ENCODE measurements at places on chromosomes 3 and 15. TPM values are rescaled to one million over a fixed set of nuclear protein-coding genes. Genes with fewer than 3 reads are reported as not detected.

GRCh38 chr15:40680151-40680550, 14.8 kb upstream of the RAD51 start:
- H3K27ac ChIP-seq = no peak overlapping the region
- H3K36me3 ChIP-seq = peaks cover 5% of the 10 kb centered on the region
- H3K4me1 ChIP-seq = no peaks in the 10 kb centered on the region
- H3K4me3 ChIP-seq = no peak overlapping the region
- H3K27me3 ChIP-seq = peaks cover 1% of the 10 kb centered on the region

- peaks cover 12% of the 10 kb centered on the region for H3K4me1 ChIP-seq
- H3K4me3 ChIP-seq = no peak overlapping the region
- DNase-seq = no peak
- no peaks in the 10 kb centered on the region for H3K36me3 ChIP-seq
Observed at GRCh38 chr3:195110647-195111318, 160.2 kb downstream of the XXYLT1 start.

Gene SCN5A
- total RNA-seq = 4.8 TPM

DNA sequence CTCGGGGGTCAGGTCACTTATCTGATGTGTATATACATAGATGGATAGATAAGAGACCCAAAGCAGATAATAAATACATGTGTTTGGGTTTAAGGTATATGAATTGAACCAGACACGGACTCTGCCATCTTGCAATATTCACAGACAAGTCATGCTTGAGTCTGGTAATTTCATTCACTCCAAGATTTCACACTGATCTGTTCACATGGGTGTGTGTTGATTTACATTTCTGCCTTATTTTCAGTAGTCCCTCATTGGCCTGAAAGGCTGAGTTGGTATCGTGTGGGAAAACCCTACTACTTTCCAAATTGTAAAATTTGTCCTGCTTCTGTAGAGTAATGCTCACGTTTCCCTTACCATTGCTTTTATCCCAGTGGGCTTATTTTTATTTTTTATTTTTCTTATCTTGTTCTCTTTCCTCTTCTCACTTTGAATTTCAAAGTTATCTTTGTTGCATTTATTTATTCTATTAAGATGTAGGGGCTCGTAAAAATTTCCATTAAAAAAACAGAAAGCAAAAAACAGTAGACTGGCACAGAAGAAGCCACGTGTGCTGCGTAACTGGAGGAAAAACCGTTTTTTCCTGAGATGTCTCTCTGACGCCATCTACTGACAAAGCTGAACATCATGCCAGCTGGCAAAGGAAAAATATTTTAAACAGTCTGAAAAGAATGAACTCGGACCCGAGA, 10.8 kb upstream of the MFSD1 start:
- H3K27me3 ChIP-seq = peaks cover 2% of the 10 kb centered on the region
- H3K4me3 ChIP-seq = no peak overlapping the region
- no peak overlapping the region for H3K27ac ChIP-seq
- H3K36me3 ChIP-seq = no peaks in the 10 kb centered on the region

DNA sequence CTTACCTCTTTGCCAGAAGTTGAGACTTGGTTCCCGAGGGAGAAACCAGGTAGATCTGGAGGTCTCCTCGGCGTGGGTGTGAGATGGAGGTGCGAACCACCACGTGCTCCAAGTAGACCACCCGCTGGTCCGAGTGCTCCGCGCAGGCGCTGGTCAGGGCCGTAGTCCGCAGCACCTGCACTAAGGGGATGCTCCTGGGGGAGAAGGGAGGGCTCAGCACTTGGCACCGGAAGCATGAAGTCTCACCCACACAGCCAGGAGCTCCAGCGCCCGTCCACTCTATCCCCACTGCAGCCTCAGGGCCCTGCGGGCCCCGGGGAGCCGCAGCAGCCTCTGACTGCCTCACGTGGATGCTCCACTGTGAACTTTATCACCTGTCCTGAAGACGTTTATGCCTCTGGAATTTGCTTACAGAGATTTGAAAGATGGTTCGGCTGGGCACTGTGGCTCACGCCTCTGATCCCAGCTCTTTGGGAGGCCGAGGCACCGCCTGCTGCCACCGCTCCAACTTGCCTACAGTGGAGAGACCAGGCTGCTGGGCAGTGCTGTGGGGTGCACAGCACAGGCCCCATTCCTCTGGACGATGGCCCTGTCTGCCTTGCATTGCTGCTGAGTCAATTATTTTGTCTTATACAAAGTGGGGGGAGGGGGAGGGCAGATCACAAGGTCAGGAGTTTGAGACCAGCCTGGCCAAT, 75.4 kb upstream of the SNRPA1 start:
- no peaks in the 10 kb centered on the region for H3K27me3 ChIP-seq
- DNase-seq = no peak
- H3K4me1 ChIP-seq = peaks cover 9% of the 10 kb centered on the region
- H3K27ac ChIP-seq = no peak overlapping the region
- no peak overlapping the region for H3K4me3 ChIP-seq

Gene PODXL2
- 139 TPM for total RNA-seq

DNA sequence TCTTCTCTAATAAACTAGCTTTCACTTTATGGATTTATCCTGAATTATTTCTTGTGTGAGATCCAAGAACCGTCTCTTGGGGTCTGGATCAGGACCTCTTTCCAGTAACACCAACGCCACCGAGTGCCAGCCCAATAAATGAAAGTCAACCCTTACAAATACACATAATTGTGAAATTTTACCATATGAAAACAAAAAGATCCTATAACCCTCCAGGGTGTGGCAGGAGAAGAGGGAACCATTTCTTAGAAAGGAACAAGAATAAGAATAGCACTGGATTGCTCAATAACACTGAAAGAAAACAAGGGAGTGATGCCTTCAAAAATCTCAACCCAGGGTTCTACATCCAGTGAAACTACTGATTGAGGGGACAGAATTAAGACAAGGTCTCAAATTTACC, 51.6 kb upstream of the ACKR4 start:
- no peaks in the 10 kb centered on the region for H3K36me3 ChIP-seq
- H3K27ac ChIP-seq = no peak overlapping the region
- no peaks in the 10 kb centered on the region for H3K27me3 ChIP-seq
- DNase-seq = no peak

Gene CCRL2
- total RNA-seq = not detected

Gene RETNLB
- not detected for total RNA-seq

Gene SLC22A14
- total RNA-seq = 0.93 TPM

GRCh38 chr15:67826717-67827561, 1.6 kb downstream of the SKOR1 start:
- H3K4me3 ChIP-seq = no peak overlapping the region
- peak; percentile 46 for DNase-seq

- no peak overlapping the region for H3K27ac ChIP-seq
- no peak overlapping the region for H3K4me3 ChIP-seq
- H3K4me1 ChIP-seq = peaks cover 53% of the 10 kb centered on the region
- DNase-seq = no peak
- no peaks in the 10 kb centered on the region for H3K36me3 ChIP-seq
Observed at GRCh38 chr3:108097322-108098002, 6.6 kb upstream of the CD47 start.

Gene MAP3K13
- total RNA-seq = 110 TPM

GRCh38 chr3:16917256-16917935, 32.6 kb downstream of the PLCL2 start:
- H3K36me3 ChIP-seq = no peaks in the 10 kb centered on the region
- DNase-seq = no peak
- no peaks in the 10 kb centered on the region for H3K27me3 ChIP-seq

- no peaks in the 10 kb centered on the region for H3K36me3 ChIP-seq
- H3K4me1 ChIP-seq = no peaks in the 10 kb centered on the region
- H3K27me3 ChIP-seq = peaks cover 2% of the 10 kb centered on the region
- no peak overlapping the region for H3K27ac ChIP-seq
- DNase-seq = no peak
Observed at GRCh38 chr3:147572970-147573340, 163.8 kb downstream of the ZIC1 start.

DNA sequence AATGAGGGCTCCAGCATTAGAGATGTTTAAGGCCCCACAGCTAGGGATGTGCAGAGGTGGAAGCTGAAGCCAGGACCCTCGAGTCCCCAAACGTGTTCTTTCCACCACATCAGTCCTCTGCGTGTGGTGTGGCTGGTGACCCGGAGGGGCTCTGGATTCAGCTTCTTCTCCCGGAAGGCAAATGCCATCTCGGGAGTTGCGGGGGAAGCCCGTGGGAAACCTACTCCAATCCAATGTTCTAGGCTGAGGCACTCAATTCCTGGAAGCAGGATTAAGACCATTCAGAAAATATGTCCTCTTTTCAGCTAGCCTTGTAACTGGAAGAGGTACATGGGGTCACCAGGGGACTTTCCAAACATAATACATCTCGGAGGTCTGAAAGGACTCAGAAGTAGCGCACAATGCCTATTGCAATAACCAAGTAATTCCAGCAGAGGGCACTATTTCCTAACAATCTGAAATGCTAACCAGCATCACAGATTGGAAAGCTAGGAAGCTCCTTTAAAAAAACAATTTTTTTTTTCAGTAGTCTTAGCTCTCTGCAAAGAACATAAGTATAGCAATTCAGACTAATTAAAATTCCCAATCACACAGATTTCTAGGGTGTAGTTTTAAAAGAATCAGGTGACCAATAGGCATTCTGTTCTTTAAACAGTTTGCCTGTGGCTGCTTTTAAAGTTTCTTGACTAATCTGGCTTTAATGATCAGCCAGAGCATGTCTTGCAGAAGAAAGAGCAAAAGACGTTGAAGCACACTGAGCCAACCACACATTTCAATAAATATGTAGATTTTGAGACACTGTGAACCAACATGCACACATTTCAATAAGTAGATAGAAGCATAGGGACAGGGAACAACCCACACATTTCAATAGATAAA, 36.1 kb downstream of the BNC1 start:
- no peak for DNase-seq
- H3K27me3 ChIP-seq = peaks cover 5% of the 10 kb centered on the region
- H3K4me1 ChIP-seq = no peaks in the 10 kb centered on the region
- no peaks in the 10 kb centered on the region for H3K36me3 ChIP-seq

- no peaks in the 10 kb centered on the region for H3K36me3 ChIP-seq
- no peaks in the 10 kb centered on the region for H3K4me1 ChIP-seq
- no peak for DNase-seq
Observed at GRCh38 chr15:76439542-76439941, 103.0 kb downstream of the ISL2 start.

Gene IQCH
- 4.5 TPM for total RNA-seq

Gene OR5K2
- not detected for total RNA-seq

- DNase-seq = no peak
- H3K27ac ChIP-seq = no peak overlapping the region
- no peaks in the 10 kb centered on the region for H3K4me1 ChIP-seq
- H3K4me3 ChIP-seq = no peak overlapping the region
- no peaks in the 10 kb centered on the region for H3K36me3 ChIP-seq
Observed at GRCh38 chr3:133620066-133620784, 41.5 kb downstream of the TOPBP1 start.

DNA sequence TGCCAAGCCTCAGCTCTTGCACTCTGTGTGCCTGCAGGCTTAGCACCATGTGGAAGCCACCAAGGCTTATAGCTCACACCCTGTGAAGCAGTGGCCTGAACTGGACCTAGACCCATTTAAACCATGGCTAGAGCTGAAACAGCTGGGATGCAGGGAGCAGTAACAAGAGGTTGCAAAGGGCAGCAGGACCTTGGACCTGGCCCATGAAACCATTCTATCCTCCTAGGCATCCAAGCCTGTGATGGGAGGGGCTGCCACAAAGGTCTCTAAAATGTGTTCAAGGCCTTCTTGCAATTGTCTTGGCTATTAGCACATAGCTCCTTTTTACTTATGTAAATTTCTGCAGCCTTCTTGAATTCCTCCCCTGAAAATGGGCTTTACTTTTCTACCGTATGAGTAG, 57.9 kb upstream of the NPAP1 start:
- DNase-seq = no peak
- H3K4me1 ChIP-seq = no peaks in the 10 kb centered on the region
- H3K4me3 ChIP-seq = no peak overlapping the region
- no peak overlapping the region for H3K27ac ChIP-seq

Gene NOX5
- not detected for total RNA-seq

GRCh38 chr3:50163572-50164455, 8.7 kb downstream of the SEMA3F start:
- peaks cover 4% of the 10 kb centered on the region for H3K27me3 ChIP-seq
- H3K4me1 ChIP-seq = peaks cover 28% of the 10 kb centered on the region
- DNase-seq = no peak
- H3K36me3 ChIP-seq = no peaks in the 10 kb centered on the region
- H3K4me3 ChIP-seq = no peak overlapping the region

Gene HGD
- total RNA-seq = not detected

Gene SEMA5B
- total RNA-seq = 61.1 TPM

- H3K36me3 ChIP-seq = no peaks in the 10 kb centered on the region
- no peak for DNase-seq
- no peaks in the 10 kb centered on the region for H3K27me3 ChIP-seq
- peaks cover 16% of the 10 kb centered on the region for H3K4me1 ChIP-seq
Observed at GRCh38 chr3:120062474-120062873, 31.8 kb downstream of the GSK3B start.

DNA sequence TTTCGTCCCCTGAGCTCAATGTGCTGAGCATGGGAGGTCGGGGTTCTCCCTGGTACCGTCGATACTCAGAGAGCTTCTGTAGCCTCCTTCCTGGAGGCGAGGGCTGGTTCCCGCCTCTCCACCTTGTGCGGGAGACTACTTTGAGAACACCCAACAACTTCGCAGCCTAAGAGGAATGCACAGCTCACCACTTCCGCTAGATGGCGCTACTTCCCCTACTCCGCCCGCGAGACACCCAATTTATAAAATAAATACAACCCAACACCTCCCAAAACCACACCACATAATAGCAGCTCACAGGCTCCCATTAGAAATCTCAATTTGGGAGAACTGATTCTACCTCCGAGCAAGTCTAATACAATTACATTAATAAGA, 1.2 kb downstream of the RGMA start:
- H3K4me1 ChIP-seq = peaks cover 18% of the 10 kb centered on the region
- peak overlapping the region; percentile 85 for H3K4me3 ChIP-seq
- peak; percentile 81 for DNase-seq
- H3K27ac ChIP-seq = peak overlapping the region; percentile 77
- peaks cover 6% of the 10 kb centered on the region for H3K36me3 ChIP-seq

Gene IL17RD
- total RNA-seq = 31.1 TPM

Gene GPR149
- 0.25 TPM for total RNA-seq

GRCh38 chr3:38998086-38998485, 53.7 kb downstream of the SCN11A start:
- H3K4me1 ChIP-seq = no peaks in the 10 kb centered on the region
- H3K27ac ChIP-seq = no peak overlapping the region
- no peaks in the 10 kb centered on the region for H3K36me3 ChIP-seq
- no peak overlapping the region for H3K4me3 ChIP-seq

GRCh38 chr15:41856262-41856661, 17.6 kb downstream of the PLA2G4B start:
- H3K4me3 ChIP-seq = no peak overlapping the region
- H3K27me3 ChIP-seq = peaks cover 4% of the 10 kb centered on the region
- H3K27ac ChIP-seq = no peak overlapping the region

Gene SEMA3F
- 41.2 TPM for total RNA-seq

DNA sequence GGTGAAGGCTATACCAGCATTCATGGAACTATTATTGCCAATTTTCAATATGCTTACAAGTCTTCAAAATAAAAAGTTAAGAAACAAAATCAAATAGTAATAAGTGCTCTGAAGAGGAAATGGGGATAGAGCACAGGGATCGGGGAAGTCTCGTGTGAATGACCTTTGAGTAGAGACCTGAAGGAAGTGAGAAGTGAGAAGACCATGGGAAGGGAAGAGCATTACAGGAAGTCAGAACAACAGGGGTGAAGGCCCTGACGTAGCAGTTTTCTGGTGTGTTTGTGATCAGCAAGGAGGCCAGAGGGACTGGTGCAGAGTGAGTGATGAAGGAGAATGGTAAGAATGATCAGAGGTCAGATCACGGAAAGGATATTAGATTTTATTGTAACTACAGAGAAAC, 48.1 kb downstream of the STAC start:
- H3K4me3 ChIP-seq = no peak overlapping the region
- H3K27ac ChIP-seq = no peak overlapping the region
- DNase-seq = no peak
- no peaks in the 10 kb centered on the region for H3K4me1 ChIP-seq
- no peaks in the 10 kb centered on the region for H3K36me3 ChIP-seq
- H3K27me3 ChIP-seq = no peaks in the 10 kb centered on the region

Gene CFAP100
- total RNA-seq = not detected
